ENCODE measurements at places on chromosomes 7 and 10.

DNA sequence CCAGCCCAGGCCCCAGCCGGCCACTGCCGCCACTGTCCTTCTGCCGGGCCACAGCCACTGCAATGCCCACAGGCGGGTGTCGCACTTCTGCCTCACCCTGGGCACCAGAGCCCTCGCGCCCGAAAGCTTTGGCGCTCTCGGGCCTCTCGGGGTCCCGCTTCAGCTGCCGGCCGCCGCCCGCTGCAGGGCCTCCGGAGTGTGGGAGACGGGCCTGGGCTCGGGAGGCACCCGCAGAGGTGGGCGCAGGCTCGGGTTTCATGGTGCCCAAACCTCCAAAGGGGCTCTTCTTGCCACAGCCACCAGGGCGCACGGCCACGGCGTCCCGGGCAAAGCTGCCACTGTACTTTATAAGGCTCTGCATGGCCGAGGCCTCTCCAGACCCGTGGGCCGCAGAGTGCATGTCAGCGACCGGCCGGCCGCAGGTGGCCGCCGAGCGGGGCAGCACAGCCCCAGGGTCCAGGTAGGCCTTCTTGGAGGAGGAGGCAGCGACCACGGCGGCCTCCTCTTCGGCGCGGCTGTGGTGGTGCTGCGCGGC, 35.9 kb downstream of the TNRC18 start:
- DNase-seq = no peak
- H3K27ac ChIP-seq = no peak overlapping the region
- H3K36me3 ChIP-seq = peaks cover 70% of the 10 kb centered on the region

- no peak for DNase-seq
- no peaks in the 10 kb centered on the region for H3K27me3 ChIP-seq
- no peaks in the 10 kb centered on the region for H3K4me1 ChIP-seq
- no peak overlapping the region for H3K4me3 ChIP-seq
- no peak overlapping the region for H3K27ac ChIP-seq
Observed at GRCh38 chr10:44376472-44377099, 8.3 kb downstream of the CXCL12 start.

DNA sequence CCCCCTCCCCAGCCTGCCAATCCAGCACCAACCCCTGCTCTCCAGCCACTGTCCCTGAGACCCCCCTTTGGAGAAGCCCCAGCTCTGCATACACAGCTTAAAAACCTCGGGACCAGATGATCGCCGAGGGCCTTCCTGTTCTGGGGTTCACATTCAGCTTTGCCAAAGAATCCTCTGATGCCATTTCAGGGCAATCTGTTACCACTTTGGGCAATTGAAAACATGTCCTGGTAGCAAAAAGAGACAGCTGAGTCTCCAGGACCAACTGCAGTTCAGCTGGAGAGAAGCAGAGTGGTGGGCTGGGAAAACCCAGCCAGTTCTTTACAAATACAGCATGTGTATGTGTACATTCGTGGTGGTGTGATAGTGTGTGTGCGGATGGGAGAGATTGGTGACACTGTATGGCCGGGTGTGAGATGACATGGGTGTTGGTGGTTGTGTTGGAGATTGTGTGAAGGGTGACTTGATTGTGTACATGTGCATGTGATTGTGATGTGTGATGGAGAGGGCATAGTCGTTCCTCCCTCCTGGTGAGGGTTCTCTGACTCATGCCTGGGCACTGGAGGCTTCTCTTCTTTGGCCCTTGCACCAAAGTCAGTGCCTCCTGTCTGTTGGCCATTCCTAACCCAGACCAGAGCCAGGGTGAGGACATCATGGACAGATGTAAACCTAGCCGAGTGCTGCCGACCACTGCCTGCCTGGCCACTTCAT, 48.5 kb upstream of the AQP1 start:
- peaks cover 16% of the 10 kb centered on the region for H3K4me1 ChIP-seq
- H3K36me3 ChIP-seq = peaks cover 2% of the 10 kb centered on the region
- DNase-seq = no peak
- H3K4me3 ChIP-seq = no peak overlapping the region
- no peaks in the 10 kb centered on the region for H3K27me3 ChIP-seq

GRCh38 chr10:21506351-21506750, 19.1 kb downstream of the SKIDA1 start:
- DNase-seq = no peak
- H3K27me3 ChIP-seq = no peaks in the 10 kb centered on the region
- H3K27ac ChIP-seq = peak overlapping the region; percentile 7
- H3K4me1 ChIP-seq = peaks cover 54% of the 10 kb centered on the region

Data from neuronal stem cell (in vitro differentiated cells).